ENCODE measurements at places on chromosomes 13 and 19.

GRCh38 chr13:30743319-30744055 lies 8.1 kb downstream of the ALOX5AP start:
- DNase-seq = peak; percentile 99

DNA sequence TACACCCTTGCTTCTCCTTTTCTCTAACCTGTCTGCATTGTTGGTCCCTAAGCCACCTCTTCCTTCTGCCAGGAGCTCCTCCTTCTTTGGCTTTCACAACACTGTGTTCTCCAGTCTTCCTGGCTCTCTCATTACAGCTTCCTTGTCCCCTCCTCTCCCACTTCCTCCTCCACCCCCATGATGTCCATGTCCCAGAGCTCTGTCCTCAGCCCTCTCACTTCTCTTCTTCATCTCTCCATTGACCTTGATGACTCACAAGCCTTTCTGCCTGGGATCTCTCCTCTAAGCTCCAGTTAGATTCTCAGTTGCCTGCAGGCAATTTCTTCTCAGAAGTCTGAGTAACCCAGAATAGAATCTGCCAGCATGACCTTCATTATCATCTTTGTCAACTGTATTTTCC lies 100.3 kb upstream of the WASF3 start:
- no peak for DNase-seq

DNA sequence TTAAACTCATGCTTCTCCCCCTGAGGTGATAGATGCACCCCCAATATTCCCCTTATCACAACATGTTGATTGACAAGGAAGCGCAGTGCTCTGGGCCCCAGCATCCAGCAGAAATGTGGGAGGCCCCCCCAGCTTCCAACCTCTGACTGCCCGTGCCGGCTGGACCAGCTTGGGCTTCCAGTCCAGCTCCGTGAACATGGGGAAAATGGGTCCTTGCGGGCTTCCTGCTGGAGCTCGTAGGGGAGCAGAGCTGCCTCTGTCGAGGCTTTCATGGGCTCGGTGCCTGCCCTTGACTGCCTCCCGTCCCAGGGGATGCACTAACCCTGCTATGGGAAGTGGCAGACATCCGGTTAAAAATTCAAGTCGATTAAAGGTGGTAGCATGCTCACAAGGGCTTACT lies 188.9 kb downstream of the COL4A1 start:
- DNase-seq = no peak

DNA sequence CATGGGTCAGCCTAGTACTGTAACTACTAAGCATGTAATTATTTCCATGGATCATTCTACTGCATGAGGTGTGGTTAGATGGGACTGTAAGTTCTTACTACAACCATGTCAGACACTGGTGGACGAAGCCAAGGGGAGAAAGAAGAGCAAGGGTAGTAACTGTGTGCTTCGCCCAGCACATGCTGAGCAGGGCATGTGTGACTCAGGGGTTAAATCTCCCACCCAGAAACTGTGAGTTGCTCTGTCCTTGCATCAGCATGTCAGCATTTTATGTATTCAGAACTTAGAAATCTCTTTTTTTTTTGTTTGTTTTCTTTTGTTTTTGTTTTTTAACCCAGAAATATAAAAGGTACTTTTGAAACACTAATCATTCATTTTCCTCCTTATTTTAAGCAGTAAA lies 436.6 kb upstream of the KLF12 start:
- no peak for DNase-seq

DNA sequence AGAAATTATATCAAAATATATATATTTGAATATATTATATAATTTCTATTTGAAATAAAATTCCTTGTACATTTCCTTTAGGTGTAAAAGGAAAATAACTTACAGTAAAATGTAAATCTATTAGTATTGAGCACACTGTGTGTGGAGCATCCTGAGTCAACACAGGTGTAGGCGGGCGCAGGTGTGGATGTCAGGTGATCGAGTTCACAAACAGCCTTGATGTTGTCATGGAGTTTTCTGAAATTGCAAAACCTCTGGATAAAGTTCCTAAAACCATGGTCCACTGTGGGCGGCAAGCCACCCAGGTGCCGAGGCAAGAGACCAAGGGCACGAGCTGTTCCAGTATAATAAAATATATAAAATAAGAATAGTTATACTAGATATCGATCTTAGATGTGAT lies 27.7 kb upstream of the MCF2L start:
- DNase-seq = no peak

GRCh38 chr13:102400675-102401145 lies 1.1 kb downstream of the FGF14 start:
- DNase-seq = no peak

GRCh38 chr19:47370045-47370611 lies 21.0 kb downstream of the DHX34 start:
- peak; percentile 48 for DNase-seq

GRCh38 chr19:9528757-9529336 lies 9.6 kb downstream of the ZNF426 start:
- DNase-seq = no peak

Data from non-pigmented ciliary epithelial cell (primary cell).